ENCODE measurements at places on chromosomes 3 and 15.

DNA sequence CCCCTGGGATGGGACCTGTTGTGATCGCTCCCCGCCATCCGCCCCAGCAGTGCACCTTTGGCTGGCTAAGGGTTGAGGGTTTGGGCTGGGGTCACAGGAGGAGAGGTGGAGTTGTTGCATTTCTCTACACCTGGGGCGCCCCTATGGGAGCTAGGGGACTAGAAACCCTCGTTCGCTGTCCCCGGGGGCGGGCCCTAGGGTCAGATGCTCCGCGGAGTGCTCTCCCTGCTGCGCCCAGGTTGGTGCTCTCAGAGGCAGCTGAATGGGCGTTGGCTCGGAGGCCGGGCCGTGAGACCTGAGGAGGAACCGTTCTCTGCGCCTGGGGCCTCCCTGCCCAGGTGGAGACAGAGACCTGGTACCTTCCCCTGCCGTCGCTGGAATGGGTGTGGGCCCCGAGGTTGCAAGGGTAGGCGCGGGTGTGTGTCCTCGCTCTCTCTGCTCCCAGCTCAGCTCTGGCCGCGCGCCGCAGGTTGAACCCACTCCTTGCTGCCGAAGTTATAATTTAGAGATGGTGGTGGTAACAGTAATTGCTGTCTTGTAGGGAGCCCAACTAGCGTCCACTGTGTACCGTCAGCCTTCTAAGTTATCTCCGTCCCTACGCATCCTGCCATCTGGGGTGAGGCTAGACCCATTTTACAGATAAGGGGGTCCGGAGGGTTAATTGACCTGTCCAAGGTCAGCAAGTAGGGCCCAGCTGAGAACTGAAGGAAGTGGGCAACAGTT, 965 bp downstream of the FLNB start:
- DNase-seq, result peak; percentile 39

- DNase-seq, result no peak
Observed at GRCh38 chr3:156802821-156803606, 23.1 kb upstream of the LEKR1 start.

- DNase-seq, result no peak
Observed at GRCh38 chr3:67484085-67484484, 170.3 kb downstream of the SUCLG2 start.

DNA sequence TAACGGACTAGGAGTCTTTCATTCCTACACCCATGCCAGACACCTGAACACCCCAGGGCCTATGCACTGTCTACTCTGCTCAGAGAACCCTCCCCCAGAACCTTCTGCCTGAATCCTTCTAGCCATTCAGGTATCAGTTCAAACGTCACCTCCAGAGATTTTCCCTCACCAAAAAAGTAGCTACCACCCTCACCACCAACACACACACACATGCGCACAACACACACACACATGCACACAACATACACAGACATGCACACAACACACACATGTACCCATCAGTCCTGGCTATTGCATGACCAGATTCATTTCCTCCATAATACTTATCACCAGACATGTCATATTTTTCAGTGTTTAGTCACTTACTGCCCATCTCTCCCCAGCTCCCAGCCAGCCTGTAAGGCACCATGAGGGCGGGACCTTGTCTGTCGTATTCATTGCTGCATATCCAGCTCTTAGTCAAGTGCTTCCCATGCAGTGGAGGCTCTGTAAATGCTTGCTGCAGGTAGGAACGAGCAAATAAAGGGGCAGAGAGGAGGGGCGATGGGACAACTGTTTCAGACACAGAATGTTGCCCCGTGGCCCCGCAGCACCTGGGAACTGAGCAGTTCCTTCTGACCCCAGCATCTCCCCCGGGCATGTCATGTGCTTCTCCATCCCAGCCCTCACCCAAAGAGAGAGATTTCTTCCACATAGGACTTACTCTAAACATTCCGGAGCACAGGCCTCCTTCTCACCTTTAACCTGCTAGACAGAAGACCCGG, 29.2 kb downstream of the XXYLT1 start:
- DNase-seq, result no peak

- no peak for DNase-seq
Observed at GRCh38 chr3:157042226-157042625, 117.7 kb downstream of the CCNL1 start.

GRCh38 chr3:180250172-180250571, 213.4 kb upstream of the PEX5L start:
- no peak for DNase-seq

DNA sequence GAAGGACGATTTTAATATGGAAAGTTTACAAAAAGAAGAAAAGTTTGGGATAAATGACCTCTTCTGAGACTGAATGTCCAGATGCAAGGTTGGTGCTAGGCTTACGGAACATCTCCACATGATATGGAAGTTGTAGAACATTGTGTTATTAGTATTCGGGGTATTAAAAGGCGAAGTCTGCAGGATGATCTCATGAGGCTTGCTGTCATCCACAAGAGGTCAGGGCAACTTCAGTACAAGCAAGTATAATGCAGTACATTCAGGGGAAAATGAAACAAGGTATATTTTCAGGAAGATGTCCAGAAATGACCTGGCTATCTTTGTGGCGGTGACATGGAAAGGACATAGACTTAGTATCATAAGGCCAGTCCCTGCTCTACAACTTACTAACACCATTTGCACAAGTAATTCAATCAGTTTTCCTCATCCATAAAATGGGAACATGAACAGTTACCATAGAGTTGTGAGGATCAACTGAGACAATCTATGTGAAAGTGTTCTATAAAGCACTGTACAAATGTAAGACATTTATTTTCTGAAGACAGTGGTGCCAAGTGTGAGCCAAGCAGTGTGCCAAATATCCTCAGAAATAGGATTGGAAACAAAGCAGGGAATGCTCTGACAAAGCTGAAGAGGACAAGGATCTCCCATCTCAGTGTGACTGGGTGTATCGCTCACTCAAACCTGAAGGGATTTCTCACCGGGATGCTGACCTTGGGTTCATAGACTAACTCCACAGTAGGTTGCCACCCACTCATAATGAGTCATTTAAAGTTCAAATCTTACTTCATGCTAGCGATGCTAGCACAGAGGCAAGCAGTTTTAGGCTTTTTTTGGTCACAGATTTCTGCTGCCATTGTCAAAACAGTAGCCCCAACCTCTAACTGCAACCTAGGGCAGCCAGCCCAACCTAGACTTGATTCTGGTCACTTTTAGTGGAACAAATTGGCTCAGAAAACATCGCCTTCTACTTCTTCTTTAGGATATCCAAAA, 118.3 kb downstream of the TIGIT start:
- no peak for DNase-seq

GRCh38 chr3:43372007-43372740, 85.8 kb downstream of the SNRK start:
- DNase-seq, result no peak

- DNase-seq, result no peak
Observed at GRCh38 chr3:79268422-79268821, 499.4 kb downstream of the ROBO1 start.

- DNase-seq, result no peak
Observed at GRCh38 chr3:9685216-9686049, 18.2 kb upstream of the CPNE9 start.

DNA sequence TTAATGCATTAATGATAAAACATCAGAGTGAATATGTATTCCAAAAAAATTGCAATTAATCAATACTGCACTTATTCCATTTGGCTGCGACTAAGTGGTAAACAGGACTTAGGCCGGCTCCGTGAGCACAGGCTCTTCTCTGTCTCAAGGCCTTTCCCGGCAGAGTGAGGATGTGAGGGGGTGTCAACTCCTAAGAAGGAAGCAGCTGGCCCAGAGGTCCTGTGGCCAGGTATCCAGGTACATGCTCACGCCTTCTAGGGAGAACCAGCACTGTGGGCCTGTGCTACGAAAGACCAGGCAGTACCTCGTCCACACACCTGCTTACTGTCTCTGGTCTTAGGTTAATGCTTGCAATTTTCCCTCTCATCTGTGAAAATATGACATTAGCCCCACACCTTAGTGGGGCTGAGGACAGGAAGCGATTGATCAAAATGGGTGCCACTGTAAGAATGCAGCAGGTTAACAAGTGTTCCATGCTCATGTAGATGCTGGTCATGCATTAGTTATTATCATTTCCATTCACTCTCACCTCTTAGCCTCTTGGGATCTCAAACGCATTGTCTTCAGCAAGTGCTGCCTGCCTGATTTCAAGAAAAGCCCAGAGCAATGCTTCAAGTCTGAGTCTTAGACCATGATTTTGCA, 175.3 kb downstream of the ABHD5 start:
- DNase-seq, result no peak

- no peak for DNase-seq
Observed at GRCh38 chr3:47636921-47637320, 58.3 kb upstream of the CSPG5 start.

GRCh38 chr15:45391746-45392583, 13.6 kb upstream of the GATM start:
- DNase-seq, result no peak

DNA sequence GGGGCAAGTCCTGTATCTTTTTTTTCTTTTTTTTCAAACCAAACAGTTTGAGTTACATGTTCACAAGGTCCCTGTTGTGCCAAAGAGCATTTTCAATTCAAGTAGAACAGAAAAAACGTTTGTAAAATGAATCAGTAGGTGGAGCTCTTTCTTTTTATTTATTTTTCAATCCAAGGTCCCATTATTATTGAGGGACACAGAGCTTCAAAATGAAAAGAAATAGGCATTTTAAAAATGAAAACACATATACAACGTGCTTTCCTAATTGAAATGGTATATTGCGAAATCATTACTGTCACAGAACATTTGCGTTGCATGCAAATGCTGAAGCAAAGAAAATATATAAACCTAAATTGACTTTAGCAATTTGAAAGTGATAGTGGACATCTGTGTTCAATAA, 711.0 kb downstream of the MECOM start:
- DNase-seq, result no peak

DNA sequence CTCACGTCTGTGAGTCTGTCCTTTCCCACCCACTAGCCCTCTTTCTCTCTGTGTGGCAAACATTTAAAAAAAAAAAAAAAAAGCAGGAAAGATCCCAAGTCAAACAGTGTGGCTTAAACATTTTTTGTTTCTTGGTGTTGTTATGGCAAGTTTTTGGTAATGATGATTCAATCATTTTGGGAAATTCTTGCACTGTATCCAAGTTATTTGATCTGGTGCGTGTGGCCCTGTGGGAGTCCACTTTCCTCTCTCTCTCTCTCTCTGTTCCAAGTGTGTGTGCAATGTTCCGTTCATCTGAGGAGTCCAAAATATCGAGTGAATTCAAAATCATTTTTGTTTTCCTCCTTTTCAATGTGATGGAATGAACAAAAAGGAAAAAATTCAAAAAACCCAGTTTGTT, 97.7 kb downstream of the GAP43 start:
- no peak for DNase-seq

DNA sequence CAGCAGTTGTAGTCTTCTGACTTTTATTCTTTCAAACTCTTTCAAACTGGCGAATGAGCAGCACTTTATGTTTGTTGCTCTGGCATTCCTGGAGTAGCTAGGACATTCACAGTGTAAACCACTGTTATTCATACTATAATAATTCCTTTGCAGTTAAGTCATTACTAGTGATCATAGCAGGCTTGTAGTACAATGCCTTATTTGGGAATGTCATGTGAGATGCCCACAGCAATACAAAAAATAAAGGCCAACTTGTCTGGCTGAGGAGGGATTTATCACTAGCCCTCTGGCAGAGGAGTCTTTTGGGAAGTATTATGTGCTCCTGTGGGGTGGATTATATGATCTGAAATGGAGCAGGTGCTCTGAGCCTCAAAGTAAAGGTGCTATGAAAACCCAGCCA, 197.2 kb downstream of the VGLL3 start:
- DNase-seq, result no peak

DNA sequence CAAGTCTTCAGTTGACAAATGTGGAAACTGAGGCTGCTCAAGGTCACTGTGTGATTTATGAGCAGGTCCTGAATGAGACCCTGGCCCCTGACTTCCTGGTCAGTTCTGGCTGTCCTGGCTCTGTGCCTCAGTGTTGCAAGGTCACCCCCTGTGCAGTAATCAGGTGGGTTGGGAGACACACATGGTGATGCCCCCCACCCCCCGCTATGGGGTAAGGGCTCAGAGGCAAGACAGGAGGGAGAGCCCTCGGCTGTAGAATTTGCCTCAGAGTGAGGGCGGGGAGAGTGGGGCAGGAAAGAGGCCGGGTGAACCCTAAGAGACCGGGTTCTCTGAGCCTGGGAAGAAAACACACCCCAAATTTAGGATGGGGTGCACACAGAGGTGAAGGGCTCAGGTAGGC, 98.5 kb downstream of the MEGF11 start:
- no peak for DNase-seq
